ENCODE measurements at places on chromosomes 1 and 21.

- DNase-seq = no peak
Observed at GRCh38 chr1:3349161-3349967, 105.1 kb upstream of the ARHGEF16 start.

DNA sequence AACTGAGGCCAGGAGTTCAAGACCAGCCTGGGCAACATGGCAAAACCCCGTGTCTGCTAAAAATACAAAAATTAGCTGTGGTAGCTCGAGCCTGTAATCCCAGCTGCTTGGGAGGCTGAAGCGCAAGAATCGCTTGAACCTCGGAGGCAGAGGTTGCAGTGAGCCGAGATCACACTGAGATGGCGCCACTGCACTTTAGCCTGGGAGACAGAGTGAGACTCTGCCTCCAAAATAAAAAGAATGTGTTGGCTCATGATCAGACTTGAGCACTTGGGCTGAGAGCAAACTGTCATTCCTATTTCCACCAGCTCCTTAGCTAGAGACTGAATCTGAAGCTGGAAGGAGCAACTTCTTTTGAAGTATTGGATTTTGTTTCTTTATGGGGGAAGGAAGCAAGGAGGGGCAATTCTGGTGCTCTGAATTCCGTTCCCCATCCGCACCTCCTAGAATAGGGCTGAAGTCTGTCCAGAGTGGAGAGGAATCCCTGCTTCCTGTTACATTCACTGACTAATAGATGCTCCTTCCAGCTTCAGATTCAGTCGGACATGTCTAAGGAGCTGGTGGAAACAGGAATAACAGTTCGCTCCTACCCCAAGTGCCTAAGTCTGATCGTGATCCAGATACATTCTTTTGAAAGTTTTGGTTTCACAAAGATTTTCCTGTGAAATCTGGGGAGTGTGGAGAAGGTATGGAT, 3.8 kb downstream of the ZNF672 start:
- no peak for DNase-seq

GRCh38 chr1:170929835-170930554, 5.3 kb upstream of the MROH9 start:
- DNase-seq = peak; percentile 74

GRCh38 chr1:19373211-19374082, 61.3 kb downstream of the SLC66A1 start:
- no peak for DNase-seq

GRCh38 chr1:204288021-204288588, 71.6 kb downstream of the PLEKHA6 start:
- DNase-seq = no peak

DNA sequence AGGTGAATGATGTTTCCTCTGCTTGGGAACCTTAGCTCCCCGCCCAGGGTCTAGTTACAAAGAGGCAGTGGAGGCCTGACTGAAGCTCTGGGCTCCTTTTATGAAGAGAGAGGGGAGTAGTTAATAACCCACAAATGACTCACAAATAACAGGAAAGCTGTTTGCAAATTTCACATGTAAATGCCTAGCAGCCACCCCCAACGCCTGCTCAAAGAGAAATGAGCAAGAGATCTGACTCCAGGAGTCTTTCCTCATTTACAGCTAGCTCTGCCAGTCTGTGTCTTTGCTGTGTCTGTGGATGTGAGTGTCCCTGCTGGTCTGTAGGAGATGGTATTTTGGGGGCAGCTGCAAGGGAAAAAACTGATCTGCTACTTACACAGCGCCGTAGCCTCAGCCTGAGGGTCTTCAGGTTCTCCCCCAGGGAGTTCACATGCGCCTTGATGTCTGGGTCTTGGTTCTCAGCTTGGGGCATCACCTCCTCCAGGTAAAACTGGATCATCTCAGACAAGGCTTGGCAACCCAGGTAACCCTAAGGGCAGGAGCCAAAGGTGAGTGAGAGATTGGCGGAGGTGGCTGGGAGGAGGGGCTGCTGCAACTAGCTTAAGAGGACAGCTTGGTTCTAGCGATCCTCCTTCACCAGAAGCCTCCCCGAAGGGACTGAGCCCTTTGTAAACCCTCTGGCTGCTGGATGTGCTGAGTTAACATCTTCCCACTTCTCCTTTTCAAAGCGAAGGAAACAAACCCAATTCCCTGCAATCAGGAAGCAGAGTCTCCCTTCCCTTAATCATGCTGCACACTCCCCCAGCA, at the start of gene IL19:
Gene IL19, plus strand, starts transcription at position 243 of the 807 bp plus-strand sequence. CDS start 65,890 bp downstream, outside the sequence.
- DNase-seq = no peak

- DNase-seq = no peak
Observed at GRCh38 chr1:15151871-15152270, 1.7 kb upstream of the TMEM51 start.

DNA sequence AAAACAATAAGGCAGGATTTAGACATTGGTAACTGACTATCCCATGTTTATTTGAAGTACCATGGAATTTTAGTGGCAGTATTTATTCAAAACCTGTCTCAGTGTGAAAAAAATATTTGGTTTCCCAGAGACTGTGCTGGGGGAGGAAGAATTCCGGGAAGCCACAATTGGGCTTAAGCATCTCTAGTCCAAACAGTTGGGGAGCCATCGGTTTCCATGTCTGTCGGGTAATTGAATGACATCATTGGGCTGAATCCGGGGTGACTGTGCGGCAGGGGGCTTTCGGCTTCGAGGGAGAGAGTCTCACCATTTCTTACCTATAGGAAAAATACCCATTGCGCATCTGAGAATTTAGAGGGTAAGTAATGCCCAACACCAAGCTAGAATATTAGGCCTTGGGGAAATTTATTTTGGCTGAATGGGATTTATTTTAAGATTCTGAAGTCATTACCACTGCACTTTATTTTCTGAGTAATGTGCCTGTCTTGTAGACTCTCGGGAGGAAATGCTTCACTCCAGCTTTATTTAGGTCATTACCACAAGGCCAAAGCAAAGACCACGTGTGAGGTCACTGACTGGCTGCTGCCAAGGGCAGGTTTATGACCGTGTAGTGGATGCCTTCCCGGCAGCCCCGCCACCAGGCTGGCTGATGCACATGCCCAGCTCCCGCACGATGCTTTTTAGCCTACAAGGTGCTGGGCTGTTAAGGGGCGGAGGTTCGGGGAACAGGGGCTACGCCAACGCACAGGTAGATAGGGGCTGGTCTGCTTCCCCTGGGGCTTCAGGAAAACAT, 23.1 kb upstream of the UMODL1 start:
- no peak for DNase-seq

DNA sequence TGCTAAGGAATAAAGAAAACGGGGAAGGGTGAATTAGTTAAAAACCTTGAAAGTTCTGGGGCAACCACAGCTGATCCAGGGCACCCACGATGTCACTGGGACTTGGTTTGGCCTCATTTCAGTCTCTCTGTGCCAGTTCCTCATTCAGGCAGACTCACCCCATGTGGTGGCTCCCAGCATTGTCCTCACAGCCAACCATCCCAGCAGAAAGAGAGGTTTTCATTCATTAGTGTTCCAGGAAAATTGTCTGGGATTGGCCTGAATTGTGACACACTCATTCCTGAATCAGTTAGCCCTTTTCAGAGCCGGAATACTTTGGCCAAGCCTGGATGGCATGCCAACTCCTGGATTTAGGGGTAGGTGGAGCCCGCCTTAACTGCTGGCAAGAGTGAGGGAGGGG, 367.7 kb downstream of the PRDM2 start:
- DNase-seq = no peak

DNA sequence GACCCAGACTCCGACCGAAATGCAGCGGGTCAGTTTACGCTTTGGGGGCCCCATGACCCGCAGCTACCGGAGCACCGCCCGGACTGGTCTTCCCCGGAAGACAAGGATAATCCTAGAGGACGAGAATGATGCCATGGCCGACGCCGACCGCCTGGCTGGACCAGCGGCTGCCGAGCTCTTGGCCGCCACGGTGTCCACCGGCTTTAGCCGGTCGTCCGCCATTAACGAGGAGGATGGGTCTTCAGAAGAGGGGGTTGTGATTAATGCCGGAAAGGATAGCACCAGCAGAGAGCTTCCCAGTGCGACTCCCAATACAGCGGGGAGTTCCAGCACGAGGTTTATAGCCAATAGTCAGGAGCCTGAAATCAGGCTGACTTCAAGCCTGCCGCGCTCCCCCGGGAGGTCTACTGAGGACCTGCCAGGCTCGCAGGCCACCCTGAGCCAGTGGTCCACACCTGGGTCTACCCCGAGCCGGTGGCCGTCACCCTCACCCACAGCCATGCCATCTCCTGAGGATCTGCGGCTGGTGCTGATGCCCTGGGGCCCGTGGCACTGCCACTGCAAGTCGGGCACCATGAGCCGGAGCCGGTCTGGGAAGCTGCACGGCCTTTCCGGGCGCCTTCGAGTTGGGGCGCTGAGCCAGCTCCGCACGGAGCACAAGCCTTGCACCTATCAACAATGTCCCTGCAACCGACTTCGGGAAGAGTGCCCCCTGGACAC, 534 bp downstream of the C1orf56 start:
- DNase-seq = no peak

DNA sequence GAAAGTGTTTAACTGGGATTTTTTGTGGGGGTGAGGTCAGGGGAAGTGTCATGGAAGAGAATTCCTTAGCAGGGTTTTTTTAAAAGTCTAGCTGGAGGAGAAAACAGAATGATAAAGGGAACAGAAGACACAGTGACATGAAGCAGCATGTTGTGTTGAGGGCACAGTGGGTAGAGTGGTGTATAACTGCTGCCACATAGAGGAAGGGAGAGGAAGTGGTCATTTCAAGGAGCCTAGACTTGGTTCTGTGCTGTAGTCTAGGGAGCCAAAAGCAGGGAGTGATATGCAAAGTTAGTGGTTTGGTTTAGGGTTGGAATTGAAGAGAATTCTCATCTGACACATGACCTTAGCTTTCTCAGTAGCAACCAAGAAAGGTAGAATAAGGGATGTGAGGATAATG, 10.2 kb downstream of the EEIG2 start:
- no peak for DNase-seq

- DNase-seq = no peak
Observed at GRCh38 chr1:17400725-17401341, 28.8 kb downstream of the PADI6 start.

DNA sequence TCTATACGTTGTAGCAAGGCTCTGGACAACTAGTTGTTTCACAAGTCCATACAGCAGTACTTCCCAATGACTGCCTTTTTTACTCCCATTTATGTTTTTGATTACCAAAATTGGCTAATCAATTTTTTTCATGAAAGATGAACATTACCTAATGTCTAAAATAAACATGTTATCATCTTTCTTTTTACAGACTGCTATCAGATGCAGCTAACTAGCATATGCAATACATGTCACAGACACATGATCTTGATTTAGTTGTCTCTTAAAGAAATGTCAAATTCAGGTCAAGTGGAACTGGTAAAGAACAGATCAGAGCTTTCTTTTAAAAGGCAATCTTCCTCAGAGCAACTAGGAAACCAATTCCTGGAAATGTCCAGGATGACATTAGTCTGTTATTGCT, 630 bp upstream of the DBT start:
- no peak for DNase-seq

DNA sequence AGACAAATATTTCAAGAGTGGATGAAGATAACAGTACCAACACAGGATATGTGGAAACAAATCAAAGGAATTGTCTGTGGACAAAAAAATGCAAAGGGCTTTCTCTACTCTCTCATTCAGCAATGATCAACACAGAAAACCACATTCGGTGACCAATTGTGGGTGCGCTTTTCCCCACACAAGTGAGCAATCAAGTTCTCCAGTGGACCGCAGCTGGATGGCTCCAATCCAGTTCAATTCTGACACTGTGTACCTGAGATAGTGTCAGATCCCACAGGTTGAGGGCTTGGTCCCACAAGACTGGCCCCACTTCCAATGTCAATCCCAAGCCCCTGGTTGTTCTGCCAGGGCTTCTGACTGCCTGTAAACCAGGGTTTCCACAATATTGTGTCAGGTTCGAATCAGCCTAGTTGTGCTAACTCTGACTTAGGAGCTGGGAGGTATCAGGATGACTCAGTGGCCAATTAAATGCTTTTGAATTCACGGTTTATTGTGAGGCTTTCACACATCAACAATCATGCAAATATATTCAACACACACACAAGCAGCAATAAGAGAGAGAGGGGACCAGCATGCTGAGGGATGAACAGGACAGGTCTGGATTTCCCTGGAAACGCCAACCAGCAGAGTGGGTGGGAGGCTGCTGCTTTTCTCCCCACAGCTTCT, 87.0 kb upstream of the BTG3 start:
- DNase-seq = no peak

- no peak for DNase-seq
Observed at GRCh38 chr1:38250356-38250755, 203.8 kb upstream of the POU3F1 start.

GRCh38 chr1:31101147-31101502, 35.6 kb upstream of the PUM1 start:
- no peak for DNase-seq

- DNase-seq = no peak
Observed at GRCh38 chr1:108716437-108717230, 3.9 kb downstream of the FNDC7 start.

DNA sequence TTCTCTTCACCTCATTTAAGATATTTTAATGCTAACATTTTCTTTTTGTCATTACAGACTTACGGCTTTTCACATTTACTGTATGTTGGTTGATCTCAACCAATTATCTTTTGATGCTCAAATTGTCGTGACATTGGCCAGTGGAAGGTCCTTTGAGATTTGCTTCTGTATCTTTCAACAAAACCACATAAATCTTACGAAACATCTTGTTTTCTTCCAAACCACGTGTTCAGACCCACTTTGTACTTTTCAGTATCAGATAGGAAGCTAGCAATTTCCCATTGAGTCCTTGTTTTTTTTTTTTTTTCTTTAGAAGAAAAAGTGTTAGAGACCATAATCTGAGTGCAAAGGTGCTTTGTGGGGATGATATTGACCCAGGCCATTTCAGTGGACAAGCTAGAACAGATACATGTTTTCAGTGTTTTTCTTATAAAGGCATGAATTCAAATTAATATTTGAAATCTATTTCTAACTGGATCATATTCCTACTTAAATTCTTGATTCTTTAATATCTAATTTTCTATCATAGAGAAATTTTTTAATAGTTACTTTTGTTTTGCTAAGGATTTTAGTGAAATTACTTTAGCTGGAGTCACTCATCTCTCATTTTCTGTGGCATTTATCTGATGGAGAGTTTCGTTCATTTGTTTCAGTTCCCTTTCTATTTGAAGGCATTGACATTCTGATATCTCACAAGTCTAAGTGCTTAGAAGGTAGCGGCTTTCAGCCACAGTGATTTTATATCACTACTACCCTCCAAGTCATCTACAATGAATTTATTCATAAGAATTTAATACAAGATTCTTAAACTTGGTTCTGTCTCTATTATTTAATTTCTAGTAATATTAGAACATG, 26.7 kb downstream of the ATG4C start:
- no peak for DNase-seq

GRCh38 chr1:159938905-159939677, 6.3 kb downstream of the IGSF9 start:
- DNase-seq = no peak

- DNase-seq = no peak
Observed at GRCh38 chr1:237033804-237034203, 8.2 kb upstream of the RYR2 start.

GRCh38 chr1:81554108-81554507, 246.6 kb upstream of the ADGRL2 start:
- DNase-seq = no peak

DNA sequence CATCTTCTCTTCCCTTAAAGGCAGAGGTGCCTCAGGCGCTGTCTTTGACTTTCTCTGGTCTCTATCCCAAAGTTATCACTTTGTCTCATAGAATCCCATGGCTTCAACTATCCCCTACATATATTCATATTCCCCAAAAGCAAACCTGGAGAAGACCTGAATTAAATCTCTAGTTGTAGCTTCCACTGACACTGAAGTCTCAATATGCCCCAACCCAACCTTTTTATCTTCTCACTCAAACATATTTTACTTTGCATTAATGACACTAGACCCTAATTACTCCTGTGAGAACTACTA, 354.5 kb upstream of the DUSP10 start:
- DNase-seq = no peak
